Activated CD4-positive, CD25-positive, alpha-beta regulatory T cell treated with anti-CD3 and anti-CD28 coated beads, Interleukin-2, amount 50 U/mL, for 16 hours (primary cell): ENCODE measurements at places on chromosomes 7 and 10.

- DNase-seq: no peak
These were observed 46.8 kb upstream of the PDLIM1 start for GRCh38 chr10:95337423-95338160.

DNA sequence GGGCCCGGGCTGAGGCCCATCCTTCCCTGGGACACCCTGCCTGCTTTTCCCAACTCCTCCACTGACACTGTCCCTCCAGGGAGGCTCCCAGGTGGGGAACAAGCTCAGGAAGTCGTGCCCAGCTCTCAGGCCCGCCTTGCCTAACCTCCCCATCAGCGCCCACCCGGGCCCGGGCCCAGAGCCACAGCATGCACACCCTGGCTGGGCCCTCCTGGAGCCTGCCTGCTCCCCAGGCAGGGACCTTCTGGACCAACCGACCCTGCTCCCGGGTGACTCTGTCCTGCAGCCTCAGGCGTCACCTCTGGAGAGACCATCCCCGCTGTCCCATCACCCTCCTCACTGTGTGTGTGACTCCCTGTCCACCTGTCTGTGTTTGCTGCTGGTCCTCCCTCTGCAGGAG lies 1.8 kb upstream of the TMEM184A start:
- DNase-seq: no peak

GRCh38 chr10:87868277-87868676 lies 4.9 kb downstream of the PTEN start:
- no peak for DNase-seq

DNA sequence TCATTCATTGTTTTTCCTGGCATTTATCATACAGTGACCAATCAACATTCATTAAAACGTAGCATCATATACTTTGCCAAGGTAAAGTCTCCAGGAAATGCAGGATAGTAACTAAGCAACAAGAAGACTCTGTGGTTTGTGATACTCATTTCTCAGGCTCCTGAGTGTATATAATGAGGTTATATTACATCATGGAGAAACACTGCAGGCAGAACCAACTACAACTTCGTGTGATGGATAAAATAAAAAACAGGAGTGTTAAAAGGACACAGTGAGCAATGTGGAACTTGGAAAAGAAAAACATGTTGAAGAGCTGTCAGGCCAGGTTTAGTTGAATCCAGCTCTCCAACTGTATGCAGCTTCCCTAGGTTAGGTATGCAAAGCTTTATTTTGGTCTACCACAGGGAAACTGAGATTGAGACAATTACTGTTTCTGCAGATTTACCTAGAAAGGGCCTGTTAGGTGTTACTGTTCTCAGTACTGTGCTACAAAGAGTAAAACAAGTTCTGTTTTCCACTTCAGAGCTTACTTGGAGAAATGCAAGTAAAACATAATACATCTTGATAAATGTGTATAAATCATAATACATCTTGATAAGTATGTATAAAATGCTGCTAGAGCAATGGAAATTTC lies 7.8 kb upstream of the CCNY start:
- no peak for DNase-seq

- no peak for DNase-seq
These were observed 116.1 kb downstream of the HIBADH start for GRCh38 chr7:27546610-27547009.

DNA sequence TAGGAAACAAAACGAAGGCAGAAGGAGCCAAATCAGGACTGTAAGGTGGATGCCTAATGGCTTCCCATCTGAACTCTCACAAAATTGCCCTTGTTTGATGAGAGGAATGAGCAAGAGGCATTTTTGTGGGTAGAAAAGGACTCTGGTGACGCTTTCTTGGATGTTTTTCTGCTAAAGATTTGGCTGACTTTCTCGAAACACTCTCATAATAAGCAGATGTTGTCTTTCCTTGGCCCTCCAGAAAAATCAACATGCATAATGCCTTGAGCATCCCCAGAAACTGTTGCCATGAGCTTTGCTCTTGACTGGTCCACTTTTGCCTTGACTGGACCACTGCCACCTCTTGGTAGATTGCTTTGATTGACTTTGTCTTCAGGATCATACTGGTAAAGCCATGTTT lies 13.5 kb downstream of the PTPN12 start:
- no peak for DNase-seq

GRCh38 chr10:126290232-126290631 lies 98.0 kb downstream of the ADAM12 start:
- no peak for DNase-seq

GRCh38 chr7:129167817-129168216 lies 20.6 kb upstream of the SMO start:
- no peak for DNase-seq

- no peak for DNase-seq
These were observed 31.3 kb upstream of the RNF32 start for GRCh38 chr7:156609010-156609877.

GRCh38 chr10:802506-802905 lies 113.0 kb upstream of the DIP2C start:
- DNase-seq: no peak

DNA sequence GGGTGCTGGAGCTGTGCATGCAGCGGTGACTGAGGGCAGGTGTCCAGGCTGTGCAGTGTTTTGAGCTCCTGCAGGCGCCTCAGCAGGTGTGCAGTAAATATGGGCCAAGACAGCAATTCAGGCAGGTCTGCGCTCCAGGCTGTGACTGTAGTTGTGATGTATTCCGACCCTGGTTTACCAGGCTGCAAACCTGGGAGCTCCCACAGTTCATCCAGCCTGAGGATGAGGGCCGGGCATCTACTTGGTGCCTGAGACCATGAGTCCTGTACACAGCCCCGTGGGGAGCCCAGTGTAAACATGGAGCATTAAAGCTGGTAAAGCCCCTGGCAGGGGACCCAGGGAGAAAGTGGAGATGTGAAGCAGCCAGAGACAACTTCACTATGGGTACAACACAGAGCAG lies 82.8 kb downstream of the VOPP1 start:
- DNase-seq: no peak

DNA sequence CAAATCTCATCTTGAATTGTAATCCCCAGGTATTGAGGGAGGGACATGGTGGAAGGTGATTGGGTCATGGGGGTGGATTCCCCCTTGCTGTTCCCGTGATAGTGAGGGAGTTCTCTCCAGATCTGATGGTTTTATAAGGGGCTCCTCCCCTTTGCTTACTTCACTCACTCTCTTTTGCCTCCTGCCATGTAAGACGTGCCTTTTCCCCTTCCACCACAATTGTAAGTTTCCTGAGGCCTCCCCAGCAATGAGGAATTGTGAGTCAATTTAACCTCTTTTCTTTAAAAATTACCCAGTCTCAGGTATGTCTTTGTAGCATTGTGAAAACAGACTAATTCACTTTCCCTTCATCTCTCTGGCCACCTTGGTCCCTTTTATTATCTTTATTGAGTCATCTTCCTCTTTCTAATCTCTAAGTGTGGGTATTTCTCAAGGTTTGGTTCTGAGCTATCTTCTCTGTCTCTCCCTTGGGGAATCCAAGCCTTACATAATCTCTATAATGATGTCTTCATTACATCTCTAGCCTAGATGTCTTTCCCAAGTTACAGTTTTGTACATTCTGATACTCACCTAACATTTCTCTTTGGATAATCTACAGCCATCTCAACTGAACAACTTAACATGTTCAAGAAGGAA lies 99.1 kb upstream of the JCAD start:
- no peak for DNase-seq

- peak; percentile 21 for DNase-seq
These were observed 97.4 kb upstream of the PDCD4 start for GRCh38 chr10:110774069-110775019.

- no peak for DNase-seq
These were observed 700.0 kb upstream of the PCDH15 start for GRCh38 chr10:55500931-55501559.

DNA sequence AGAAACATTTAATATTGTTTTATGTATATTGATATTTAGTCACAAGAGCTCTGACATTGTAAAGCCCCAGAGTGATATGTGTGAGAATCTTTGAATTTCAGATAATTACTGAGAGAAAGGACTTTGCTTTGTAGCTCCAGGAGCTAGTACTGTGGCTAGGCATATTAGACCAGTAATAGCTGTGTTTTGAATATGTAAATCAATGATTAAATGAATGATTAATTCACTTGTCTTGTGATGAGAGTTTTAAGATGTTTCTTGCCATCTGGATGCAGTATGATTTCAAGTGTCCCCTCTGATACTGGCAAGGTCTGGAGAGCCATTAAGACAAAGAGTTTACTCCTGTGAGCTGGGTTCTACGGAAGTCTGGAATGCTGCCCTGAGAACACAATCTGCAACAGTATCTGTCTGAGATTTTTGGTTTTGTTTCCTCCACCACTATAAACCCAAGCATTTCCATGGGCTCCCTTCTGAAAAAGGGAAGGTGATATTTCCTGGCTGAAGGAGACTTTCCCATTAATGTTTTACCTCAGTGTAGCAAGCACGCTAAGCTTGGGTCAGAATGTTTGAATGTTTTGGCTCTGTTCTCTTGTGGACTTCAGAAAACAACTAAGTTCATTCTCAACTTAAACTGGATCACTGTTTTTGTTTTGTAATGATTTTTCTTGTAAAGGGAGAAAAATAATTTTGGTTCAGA lies 61.3 kb upstream of the BICC1 start:
- DNase-seq: no peak

GRCh38 chr7:2102375-2102723 lies 130.4 kb downstream of the MAD1L1 start:
- no peak for DNase-seq

DNA sequence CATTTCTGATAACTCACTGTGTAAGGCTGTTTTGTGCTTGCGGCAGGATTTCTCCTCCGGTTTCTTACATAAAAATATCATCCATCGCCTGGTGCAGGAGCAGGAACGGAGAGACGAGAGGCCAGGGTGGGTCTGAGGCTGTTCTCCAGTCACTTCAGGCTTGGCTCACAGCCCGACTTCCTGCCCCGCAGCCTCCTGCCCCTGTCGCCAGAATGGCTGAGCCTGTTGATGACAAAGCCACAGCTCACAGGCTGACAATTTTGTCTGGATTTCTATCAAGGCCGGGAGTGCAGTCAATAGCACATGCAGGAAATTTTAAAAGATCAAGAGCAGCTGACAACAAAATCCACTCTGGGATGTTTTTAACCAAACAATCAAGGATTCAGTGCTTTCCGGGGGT lies 229.7 kb upstream of the ZNF32 start:
- DNase-seq: no peak

DNA sequence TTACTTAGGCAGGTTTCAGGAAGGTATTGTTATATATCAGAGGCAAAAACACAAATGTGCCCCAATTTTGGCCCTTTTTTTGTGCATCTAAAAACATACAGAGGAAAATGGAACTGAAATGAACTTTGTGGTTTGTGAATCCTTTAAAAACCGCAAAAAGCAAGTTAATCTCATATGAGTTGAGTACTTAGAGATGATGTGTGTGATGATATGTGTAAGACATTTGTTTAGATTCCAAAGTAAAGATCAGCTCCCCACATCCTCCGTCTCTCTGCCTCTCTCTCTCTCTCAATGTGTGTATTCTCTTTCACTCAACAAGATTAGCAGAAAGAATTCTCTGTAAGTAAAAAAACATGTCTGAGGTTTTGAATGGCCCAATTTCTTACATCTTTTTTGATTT lies 201.9 kb downstream of the MALRD1 start:
- DNase-seq: no peak

GRCh38 chr7:44541028-44541869 lies at the start of gene NPC1L1:
TSS of gene NPC1L1 (minus strand) at chr7:44541330. CDS start at chr7:44541259, 71 bp downstream.
- no peak for DNase-seq

- DNase-seq: no peak
These were observed 2.0 kb upstream of the GTPBP4 start for GRCh38 chr10:986137-986825.
